ENCODE measurements at places on chromosomes 16 and 17.

DNA sequence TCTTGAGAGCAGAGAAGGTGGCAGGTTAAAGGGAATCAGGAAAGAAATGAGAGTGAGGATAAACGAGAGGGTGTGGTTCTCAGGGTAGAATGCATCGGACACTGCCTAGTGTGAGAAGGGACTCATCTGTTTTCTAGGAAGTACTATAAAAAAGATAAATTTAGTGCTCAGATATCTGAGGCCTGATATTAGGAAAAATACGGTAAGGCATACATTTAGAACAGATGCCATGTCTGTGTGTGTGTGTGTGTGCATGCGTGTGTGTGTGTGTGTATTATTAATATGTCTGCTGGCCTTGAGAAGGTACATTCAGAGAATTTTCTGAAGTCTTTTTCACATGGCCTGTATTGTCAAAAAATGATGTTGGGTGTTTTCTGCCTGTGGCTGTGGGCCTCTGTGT lies 414.8 kb downstream of the MAF start:
- no peak for DNase-seq

GRCh38 chr17:78346605-78347250 lies 13.1 kb downstream of the SOCS3 start:
- no peak for DNase-seq

DNA sequence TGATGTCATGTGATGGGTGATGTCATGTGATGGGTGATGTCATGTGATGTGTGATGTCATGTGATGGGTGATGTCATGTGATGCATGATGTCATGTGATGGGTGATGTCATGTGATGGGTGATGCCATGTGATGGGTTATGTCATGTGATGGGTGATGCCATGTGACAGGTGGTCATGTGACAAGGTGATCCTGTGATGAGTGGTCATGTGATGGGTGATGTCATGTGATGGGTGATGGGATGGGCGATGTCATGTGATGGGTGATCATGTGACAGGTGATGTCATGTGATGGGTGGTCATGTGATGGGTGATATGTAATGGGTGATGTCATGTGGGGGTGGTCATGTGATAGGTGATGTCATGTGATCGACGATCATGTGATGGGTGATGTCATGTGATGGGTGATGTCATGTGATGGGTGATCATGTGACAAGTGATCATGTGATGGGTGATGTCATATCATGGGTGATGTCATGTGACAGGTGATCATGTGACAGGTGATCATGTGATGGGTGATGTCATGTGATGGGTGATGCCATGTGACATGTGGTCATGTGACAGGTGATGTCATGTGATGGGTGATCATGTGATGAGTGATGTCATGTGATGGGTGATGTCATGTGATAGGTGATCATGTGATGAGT lies 17.2 kb downstream of the CD300LB start:
- DNase-seq, result no peak

DNA sequence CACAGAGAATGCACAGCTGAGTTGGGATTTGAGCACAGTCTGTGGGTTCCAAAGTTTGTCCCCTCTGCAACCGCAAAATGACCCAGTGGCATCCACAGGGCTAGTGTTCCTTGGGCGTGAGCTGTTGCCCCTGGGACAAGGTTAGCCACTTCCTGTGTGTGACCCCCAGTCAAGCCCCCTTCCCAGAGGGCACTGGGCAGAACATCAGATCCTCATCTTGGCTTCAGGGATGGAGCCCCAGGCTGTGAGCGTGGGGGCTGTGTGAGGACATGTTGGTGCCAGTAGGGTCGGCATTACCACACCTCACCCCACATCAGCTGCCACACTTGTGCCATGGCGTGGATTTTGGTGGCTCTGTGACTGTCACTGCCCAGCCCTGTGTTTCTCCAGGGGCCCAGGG lies 55.3 kb downstream of the USP22 start:
- DNase-seq, result no peak

- no peak for DNase-seq
Measured at GRCh38 chr16:51939378-51939871, 607.5 kb downstream of the TOX3 start.

- no peak for DNase-seq
Measured at GRCh38 chr16:56677474-56677873, 4.8 kb upstream of the MT1X start.

GRCh38 chr17:79804856-79805696 lies 8.2 kb upstream of the CBX8 start:
- DNase-seq, result no peak

DNA sequence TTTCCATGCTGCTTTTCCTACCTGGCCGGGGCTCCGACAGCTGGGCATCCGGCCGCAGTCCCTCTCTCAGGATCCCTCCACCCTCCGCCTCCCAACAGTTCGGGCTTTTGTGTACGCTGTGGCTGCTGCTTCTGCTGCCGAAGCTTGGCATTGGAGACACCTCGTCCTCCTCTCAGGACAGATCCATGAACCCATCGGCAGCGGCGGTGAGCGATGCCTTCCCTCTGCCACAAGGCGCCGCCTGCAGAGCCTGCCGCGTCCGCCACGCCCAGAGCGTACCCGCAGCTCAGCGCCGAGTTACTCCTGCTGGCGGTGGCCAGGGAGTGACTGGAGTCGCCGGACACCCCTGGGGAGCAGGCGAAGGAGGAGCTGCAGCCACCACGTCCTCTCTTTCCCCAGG lies 2032.8 kb downstream of the TP53TG3F start:
- DNase-seq, result no peak

DNA sequence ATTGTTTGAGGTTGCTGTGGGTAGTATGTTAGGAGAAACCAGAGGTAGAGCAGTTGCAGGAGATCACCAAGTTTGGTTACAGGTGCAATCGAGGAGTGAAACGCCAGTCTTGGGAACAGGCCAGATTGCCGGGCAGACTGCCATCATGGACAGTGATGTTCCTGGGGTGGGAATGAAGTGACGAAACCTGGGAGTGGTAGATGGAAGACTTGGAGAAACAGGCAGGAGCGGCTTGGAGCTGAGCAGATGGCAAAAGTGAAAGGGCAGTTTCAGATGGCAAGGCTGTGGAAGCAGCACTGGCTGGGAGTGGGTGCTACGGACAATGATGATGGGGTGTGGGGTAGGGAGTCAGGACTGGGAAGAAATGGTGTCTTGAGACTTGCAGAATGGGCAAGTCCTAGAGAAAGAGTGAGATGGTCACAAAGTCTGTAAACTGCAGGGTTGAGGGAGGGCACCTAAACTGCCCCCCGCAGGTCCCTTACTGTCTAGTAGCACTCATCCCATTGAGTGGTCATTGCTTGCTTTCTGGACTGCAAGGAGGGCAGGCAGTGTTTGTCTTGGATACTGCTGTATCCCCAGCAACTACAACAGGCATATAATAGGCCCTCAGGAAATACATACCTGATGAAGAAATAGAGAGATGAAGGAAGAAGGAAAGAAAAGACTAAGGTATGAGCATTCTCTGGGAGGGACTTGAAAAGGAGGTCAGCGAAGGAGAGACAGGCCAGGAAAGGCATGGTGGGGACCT lies 29.5 kb upstream of the ULK2 start:
- DNase-seq, result no peak

DNA sequence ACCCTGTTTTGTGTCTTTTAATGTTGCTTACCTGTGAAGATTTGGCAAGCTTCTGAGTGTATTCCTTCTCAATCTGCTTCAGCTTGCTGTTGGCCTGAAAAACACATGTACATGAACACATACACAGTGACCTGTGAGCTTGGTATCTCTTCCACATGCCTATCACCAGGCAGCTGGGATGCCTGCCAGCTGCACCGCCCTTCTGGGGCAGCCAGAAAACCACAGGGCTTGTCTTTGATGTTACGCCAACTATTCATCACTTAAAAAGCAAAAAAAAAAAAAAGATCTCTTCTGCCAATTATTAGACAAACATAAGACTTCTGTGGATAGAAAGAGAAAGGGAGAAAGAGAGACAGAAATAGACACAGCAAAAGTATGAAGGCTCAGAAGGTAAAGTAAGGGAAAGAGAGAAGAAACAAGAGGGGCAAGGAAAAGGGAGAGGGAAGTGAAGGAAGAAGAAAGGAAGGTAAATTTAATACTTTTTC lies 189.2 kb upstream of the AXIN2 start:
- peak; percentile 16 for DNase-seq
